Spleen (tissue), 13 donors: ENCODE measurements at places on chromosomes 5 and 9.

- peak; percentile 50 for DNase-seq
Measured at GRCh38 chr9:114097613-114098020, 1.5 kb downstream of the KIF12 start.

GRCh38 chr5:82812575-82812974 lies 264.6 kb downstream of the TMEM167A start:
- DNase-seq, result no peak

GRCh38 chr5:154850255-154851062 lies at the start of gene FAXDC2:
FAXDC2 (minus strand) TSS chr5:154850603; CDS start chr5:154838178, 12,425 bp downstream.
- no peak for DNase-seq

GRCh38 chr5:57277085-57277484 lies 103.2 kb downstream of the GPBP1 start:
- DNase-seq, result no peak

- no peak for DNase-seq
Measured at GRCh38 chr5:87195104-87195591, 72.5 kb upstream of the RASA1 start.

GRCh38 chr9:110309681-110310080 lies 28.0 kb downstream of the TXNDC8 start:
- DNase-seq, result no peak

- peak; percentile 87 for DNase-seq
Measured at GRCh38 chr9:68560071-68560844, 19.6 kb upstream of the TMEM252 start.

DNA sequence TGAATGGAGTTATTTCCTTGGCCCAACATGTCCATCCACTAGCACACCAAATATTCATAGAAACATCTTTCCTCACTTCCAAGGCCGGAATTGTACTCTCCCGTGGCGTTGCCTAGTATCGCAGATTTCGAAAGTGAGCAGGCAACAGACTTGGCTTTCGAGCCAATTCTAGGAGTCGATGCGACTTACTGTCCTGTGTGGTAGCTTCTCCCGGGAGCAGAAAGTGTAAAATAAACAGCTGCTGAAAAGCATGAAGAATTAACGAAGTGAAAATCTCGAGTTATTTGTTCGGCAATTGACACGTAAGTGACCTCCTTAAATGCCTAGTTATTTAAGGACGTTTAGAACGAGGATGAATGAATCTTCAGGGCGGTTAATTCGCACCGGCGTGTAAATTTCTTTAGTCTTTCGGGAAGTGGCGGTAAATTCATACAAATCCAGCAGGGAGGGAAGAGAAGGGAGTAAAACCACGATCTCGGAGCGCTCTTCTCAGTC lies 449 bp upstream of the PCSK5 start:
- DNase-seq, result no peak

GRCh38 chr5:82717738-82718137 lies 359.5 kb downstream of the TMEM167A start:
- DNase-seq, result no peak

DNA sequence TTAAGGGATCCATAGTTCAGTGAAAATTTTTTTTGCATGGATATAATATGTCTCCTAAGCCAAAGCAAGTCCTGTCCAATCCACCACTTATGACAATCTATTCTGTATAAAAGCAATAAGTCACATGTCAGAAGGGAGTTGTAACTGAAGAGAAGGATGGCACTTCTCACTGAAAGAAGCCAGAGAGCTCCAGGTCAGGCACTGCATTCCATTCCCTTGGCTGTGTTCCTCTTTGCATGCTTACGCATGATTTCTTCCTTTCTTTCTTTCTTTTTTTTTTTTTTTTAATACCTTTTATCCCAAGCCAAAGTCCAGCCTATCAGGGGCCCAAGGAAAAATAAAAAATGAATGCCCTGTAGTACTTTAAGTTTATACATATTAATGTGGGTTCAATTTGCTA lies 39.8 kb downstream of the MAMDC2 start:
- DNase-seq, result no peak

DNA sequence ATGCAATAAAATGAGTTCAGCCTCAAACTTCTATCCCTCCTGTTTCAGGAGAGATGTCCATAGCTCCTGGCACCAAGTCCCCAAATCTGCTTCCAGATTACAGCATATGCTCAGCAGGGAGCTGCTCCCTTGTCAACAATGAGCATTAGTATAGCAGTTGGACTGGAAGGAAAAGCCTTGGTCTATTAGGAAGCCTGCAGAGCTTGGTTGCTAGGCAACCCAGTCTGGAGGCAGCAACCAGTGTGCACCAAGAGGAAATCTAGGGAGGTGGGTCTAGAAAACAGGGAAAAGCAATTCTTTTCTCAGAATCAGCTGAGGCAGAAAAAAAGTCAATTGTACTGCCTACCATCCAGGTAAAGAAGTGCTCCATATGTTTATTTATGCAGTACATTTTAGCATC lies 229.5 kb upstream of the NMUR2 start:
- no peak for DNase-seq

DNA sequence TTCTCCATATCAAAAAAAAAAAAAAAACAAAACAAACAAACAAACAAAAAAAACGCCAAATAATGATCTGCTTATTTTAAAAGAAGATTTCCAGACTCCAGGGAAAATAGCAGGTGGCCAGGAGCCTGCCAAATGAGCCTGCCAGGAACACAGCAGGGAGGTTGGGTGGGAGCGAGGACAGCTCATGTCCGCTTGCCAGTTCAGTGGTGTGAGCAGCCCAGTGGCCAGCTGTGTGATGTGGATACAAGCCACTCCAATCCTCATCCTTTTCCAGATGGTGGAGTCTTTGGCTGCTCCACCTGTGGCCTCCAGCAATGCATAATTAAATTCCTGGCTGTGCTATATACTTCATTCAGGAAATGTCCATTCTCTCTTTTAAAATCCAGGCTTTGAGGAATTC lies 1025.1 kb upstream of the C9orf72 start:
- no peak for DNase-seq

DNA sequence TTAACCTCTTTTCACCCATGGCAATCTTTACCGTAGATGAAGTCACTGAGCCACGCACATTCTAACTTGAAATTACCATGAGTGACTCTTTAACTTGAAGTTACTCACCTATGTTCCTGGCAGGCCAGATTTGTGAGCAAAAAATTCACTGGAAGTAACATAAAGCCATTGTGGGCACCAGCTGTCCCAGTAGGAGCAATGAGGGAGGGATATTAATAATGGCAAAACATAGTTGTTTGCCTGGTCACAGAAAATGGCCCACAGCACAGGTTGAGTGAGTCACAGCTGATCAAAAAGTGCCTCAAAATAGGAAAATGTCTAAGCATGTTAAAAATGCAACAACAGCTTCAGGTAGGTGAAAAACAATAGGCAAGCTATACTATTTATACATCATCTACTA lies 146.6 kb downstream of the EFNA5 start:
- DNase-seq, result no peak

DNA sequence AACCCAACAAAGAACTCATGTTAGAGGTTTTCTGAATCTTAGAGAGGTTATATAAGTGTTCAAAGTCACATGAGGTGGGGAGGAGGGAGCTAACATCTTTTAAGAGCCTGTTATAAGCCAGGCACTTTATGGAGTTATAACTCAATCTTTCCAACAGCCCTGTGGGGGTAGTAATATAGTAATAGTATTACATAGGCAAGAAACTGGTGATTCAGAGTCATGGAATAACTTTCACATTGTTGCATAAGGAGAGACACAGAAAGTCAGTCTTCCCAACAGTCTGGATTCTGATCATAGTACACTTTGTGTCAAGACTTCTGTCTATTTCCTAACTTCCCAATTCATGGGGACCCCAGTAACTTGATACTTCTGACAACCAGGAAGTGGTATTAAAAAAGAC lies 89.2 kb downstream of the ACER2 start:
- no peak for DNase-seq

GRCh38 chr5:129454461-129454860 lies 5.6 kb upstream of the ADAMTS19 start:
- no peak for DNase-seq

GRCh38 chr9:134315716-134316448 lies 10.4 kb upstream of the RXRA start:
- peak; percentile 63 for DNase-seq

- no peak for DNase-seq
Measured at GRCh38 chr9:105218673-105219072, 25.8 kb upstream of the SLC44A1 start.

DNA sequence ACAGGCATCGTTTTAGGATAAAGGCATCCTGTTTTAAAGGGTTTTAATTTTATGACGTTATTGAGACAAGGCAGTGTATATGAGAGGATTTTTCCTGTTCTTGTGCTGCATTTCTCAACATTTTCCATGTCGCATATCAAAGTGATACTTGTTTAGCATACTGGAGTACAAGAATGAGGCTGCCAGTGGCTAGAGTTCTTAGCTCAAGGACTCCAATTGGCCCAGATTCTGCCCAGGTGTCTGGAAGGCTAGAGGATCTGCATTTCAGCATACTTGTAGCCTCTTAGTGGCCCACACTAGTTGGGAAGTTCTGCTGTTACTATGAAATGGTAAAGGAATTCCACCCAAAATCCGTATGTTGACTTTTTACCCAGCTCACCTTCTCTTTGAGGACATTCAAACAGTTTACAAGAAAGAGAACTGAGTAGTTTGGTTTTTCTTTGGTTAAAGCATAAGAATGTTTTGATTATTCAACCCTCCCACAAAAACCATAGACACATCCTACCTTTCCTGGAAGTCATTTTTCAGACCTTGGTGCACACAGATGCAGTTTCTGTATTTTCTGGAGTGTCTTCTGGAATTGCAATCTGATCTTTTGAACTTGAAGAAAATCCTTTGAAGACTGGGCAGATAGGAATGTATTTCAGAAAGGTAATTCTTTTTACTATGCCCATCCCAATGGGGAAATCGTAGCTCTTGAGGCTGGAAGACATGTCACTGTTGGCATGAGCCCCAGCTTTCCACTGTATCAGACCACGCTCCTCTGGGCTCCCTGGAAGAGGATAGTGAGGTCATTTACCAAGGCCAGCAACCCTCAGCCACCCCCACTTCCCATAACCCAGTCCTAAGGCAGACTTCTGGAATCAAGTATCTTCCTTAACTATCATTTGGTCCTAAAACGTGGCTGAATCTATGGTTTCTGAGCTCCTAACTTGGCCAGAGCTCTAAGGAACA lies 11.3 kb downstream of the SLC23A1 start:
- DNase-seq, result peak; percentile 13

DNA sequence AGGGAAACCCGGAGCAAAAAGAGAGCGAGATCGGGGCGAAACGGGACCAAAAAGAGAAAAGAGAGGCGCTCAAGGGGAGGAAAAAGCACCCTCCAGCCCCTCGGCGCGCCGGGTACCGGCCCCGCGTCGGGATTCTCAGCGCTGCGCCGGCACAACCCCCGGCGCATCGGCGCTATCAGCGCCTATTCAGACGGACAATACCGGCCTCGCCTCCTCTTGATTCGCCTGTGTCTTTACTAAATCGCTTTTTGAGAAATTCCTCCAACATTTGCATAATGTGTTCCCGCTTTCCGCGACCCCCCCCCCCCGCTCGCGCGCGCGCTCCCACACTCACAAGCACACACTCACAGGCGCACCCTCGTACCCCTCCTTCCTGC lies 578 bp downstream of the LHX6 start:
- DNase-seq, result no peak

DNA sequence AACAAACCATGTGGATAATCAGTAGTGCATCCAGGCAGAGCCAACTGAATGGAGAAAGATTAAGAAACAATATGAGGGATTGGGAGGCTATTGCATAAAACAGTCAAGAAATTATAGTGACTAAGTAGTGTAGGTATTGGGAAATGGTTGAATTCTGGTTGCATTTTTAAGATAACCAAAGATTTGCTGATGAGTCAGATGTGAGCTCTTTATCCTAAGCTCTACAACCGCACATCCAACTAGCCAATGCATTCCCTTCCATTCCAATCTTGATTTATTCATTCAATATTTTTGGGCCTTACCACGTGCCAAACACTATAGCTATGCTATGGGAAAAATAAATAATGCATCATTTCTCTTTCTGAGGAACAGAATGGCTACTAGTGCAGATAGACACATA lies 524.5 kb upstream of the RGMB start:
- no peak for DNase-seq

DNA sequence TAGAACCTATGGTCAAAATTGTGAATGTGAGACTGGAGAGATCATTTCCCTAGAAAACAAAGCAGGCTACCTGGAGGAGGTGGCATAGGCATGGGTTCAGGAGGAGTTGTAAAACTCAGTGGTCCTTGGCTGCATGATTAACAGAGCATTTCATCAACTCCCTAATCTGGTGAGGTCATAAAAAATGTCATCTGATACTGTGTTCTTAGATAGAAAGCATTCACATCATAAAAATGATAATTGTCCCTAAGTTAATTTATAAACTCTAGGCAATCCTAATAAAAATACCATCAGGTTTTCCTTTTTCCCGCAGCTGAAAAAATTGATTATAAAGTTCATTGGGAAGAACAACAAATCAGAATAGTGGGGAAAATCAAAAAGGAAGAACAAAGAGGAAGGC lies 60.6 kb upstream of the GALNT10 start:
- DNase-seq, result no peak

- peak; percentile 56 for DNase-seq
Measured at GRCh38 chr9:127406799-127407491, 10.0 kb downstream of the SLC2A8 start.

DNA sequence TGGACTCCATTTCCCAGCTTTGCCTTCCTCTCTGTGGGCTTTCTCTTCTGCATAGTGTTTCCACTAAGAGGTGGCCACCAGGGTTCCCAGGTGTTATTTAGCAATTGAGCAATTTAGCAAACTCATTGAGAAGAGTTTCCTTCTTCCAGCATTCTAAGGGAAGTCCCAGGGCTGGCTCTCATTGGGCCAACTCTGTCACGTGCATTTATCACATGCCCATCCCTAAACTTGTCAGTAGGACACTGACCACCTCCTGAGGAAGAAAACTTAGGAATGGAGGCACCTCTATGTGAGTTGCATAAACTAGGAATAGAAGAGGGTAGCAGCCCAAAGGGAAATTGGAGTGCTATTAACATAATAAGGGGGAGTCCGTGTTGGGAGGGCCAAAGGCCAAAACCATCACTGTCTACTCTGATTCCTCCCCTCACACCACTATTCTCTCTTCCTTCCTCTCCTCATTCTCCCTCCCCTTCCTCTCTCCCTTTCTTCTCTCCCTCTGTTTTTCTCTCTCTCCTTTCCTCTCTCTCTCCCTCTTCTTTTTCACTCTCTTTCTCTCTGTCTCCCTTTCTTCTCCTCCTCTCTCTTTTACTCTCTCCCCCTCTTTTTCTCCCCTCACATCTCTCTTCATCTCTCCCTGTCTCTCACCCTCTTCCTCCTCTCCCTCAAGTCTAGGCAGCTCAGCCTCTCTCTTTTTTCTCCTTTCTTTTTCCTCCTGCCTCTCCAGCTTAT lies 213.4 kb downstream of the PALM2AKAP2 start:
- no peak for DNase-seq

DNA sequence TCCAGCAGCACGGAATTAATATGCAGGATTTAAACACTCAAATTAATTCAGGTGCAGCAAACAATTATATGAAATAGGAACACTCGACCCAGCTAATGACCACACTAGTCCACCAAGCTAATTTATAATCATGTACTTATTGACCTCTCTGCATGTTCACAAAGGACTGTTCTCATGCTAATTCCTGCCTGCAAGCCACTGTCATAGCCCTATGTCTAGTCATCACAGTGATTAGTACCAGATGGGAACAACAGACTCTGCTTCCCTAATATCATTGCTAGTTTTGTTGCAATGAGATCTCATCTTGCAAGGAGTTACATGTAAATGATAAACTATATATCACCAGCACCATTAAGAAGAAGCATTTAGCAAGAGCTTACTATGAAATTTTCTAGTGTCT lies 553.0 kb upstream of the GRAMD2B start:
- no peak for DNase-seq

- DNase-seq, result no peak
Measured at GRCh38 chr9:81666123-81666522, 23.2 kb downstream of the TLE1 start.

- no peak for DNase-seq
Measured at GRCh38 chr5:173163219-173163618, 18.9 kb downstream of the BNIP1 start.

- DNase-seq, result no peak
Measured at GRCh38 chr9:88661759-88662158, 126.8 kb downstream of the NXNL2 start.
